Smooth muscle cell of the brain vasculature (primary cell): ENCODE measurements at places on chromosomes 11 and 22.

GRCh38 chr22:43821606-43822425 lies 9.7 kb upstream of the EFCAB6 start:
- DNase-seq, result no peak

GRCh38 chr11:118921121-118921928 lies 4.4 kb downstream of the BCL9L start:
- DNase-seq, result no peak

GRCh38 chr11:9752091-9752490 lies 88.2 kb downstream of the SWAP70 start:
- no peak for DNase-seq

- no peak for DNase-seq
Observed at GRCh38 chr11:92916299-92916698, 53.2 kb upstream of the MTNR1B start.

DNA sequence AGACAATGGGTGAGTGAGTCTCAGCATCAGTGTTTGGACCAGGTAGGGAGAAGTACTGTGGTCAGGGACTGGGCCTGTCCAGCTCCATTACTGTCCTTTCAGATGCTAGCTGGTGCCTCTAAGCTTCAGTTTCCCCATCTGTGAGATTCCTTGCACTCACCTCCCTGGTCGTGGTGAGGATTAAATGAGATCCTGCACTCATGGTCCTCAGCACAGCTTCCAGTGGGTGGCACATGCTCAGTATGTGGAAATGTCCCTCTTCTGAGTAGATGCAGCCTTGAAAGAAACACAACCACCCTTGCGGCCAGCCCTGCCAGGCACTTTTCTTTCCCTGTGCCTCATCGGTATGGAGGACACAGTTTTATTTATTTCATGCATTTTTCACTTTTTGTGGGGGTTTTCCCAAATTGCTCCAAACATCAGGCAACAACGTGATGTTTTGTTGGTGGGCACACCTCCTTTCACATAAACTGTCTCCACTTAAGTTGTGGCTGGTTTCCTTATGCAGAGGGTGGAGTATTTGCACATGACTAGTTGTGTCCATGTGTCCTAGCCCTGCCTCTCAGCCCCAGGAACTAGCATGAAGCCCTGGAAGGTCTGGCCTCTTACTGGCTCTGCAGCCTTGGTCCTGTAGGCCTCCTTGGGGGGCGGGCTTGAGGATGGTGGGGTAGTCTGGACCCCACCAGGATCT lies 1.1 kb downstream of the LZTR1 start:
- no peak for DNase-seq

DNA sequence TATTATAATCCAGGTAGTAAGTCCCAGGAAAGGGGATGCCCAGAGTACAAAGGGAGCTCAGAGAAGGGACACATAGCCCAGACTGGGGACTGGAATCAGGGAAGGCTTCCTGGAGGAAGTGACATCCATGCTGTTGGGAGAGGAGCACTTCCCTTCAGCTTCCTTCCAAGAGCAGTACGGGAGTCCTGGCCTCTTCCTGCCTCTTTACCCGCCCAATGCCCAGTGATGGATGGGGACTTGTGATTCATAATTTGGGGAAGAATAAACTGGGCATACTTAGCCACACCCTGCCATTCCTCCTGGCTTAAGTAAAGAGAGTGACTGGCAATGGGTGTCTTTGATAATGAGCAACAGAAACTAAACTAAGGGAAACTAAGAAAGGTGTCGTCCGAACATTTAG lies 11.5 kb downstream of the C11orf91 start:
- no peak for DNase-seq

DNA sequence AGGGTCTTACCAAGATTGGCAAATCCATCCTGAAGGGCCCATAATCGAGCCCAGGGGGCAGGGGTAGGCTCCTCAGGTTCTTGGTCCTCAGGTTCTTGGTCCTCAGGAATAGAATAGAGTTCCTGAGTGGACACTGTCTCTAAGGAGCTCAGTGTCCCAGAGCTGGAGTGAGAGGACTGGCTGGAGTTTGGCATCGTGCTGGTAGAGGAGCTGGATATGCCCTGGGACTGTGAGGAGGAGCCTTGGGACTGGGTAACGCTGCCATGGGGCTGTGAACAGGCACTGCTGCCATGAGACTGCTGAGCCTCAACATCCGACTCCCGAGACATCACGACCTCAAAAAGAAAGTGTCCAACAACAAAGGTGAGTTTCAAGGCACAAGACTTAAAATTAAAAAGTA lies 7.2 kb downstream of the CHEK2 start:
- no peak for DNase-seq

GRCh38 chr11:4851033-4851432 lies 2.0 kb upstream of the OR51S1 start:
- DNase-seq, result no peak

DNA sequence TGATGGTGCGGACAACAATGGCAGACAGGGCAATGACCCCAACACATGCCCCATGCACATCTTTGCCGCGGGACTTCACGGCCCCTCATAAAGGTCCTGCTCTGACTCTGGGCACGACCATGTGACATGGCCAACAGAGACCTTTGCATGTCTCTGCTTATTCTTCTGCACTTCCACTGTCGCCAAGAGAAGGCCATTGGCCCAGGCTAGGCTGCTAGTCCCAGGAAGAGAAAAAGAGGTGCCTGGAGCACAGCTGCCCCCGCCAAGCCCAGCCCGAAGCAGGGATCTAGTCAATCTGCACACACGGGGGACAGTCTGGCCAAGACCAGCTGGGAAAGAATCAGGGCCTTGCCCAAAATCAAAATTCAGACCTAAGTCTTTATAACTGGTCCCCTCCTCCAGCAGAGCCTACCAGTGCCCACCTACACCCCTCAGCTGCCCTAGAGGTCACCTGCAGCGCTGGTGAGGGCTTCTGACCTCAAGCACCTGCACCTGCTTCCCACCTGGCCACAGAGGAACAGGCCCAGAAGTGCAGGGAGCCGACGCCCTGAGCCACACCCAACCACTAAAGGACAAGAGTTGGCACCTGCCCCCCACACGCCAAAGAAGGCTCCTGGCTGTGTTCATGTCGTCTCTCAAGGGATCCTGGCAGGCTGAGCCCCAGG lies 8.1 kb downstream of the SULT4A1 start:
- no peak for DNase-seq

DNA sequence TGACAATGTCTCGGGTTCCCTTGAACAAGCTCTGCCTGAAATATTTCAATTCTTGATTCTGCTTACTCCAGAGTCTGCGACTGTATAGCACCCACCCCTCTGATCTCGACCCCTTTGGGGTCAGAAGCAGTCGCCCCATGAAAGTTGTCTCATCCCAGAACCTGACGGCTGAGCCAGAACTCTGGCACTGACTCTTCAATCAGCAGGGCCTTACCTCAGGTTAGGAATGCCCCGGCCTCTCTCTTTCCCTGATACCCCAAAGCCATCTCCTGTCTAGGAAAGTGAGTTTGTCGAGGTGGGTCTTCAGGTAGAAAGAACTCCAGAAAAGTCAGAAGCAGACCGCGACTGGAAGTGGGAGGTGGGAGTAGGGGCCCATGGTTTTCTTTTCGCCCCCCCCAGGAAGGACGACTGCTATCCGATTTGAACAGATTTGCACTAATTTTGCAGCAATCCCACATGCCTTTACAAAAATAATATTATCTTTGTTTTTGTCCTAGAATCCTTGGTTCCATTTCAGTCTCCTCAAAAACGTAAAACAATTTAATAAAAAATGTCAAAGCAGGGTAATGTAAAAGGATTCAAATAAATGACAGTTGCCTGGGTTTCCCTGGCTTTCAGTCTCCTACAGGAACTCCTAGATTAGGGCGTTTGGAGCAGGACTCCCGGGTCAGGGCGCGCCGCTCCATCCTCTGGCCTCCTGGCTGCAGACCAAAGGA lies 898 bp upstream of the ROBO3 start:
- DNase-seq, result no peak

DNA sequence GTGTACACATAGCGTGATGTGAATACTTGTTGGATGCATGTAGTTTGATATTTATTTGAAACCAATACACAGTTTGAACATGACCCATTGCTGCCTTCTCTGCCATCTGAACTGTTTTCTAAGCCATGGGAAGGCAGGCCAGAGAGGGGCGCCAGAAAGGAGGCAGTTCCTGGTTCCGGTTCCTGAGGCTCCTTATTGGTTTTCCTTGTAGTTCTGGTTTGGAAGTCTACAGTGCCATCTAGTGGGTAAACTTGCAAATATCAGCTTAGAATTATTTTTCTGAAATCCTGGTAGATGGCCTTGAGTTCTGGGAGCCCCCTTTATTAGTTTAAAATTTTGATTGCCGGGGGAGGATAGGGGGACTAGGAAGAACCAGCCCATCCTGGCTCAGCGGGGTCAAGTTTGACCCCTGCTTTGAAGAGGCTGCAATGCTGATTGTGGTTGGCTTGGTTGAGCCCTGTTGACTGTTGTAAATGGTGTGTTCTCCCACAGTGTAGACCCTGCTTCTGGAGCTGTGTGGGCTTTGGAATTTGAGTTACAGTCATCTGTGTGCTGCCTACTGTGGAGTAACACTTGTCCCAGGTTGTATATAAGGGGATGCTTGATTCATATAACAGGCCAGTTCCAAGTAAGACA lies 48.4 kb downstream of the GRAMD1B start:
- peak; percentile 68 for DNase-seq

GRCh38 chr22:21000987-21001600 lies 824 bp downstream of the THAP7 start:
- no peak for DNase-seq

DNA sequence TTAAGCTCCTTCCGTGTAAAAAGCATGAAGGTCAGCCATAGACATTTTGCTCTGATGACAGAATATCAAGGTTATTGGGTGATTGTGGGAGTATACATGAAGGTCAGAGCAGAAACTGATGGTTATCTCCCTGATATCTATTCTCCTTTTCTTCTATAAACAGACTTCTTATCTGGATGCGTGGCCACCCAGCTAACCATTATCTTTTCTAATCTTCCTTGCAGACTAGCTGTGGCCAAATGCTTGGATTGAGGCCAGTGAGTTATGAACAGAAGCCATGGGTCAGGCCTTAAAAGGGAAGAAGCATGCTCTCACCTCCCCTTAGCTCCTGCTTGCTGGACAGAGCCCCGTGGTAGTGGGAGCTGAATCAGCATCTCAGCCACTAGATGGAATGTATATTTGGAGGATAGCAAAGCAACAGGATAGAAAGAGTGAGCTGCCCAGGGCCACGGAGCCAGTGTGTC lies 31.3 kb upstream of the LRRC55 start:
- DNase-seq, result no peak

DNA sequence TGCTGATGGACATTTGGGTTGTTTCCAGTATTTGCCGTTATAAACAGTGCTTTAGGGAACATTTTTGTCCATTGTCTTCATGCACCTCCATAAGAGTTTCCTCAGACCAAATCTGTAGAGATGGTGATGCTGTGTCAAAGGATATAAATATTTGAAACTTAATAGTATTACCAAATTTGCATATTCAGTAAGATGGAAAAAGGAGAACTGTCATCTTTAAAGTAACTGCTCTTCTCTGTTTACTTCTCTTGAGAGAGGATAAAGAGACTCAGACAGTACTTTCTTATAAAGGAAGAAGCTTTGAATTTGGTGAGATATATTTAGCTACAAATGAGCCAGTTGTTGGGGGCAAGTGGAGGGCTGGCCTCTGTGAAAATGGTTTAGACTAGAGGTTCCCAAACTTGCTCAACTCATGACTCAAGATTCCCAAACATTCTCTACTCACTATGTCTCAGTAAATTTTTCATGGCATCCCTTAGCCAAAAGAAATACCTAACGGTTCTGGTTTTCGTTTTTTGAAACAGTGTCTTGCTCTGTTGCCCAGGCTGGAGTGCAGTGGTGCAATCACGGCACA lies 26.2 kb downstream of the SHISA8 start:
- DNase-seq, result no peak

- DNase-seq, result peak; percentile 59
Observed at GRCh38 chr11:75214411-75214821, 26.2 kb upstream of the TPBGL start.

- DNase-seq, result no peak
Observed at GRCh38 chr11:114977651-114978050, 299.3 kb downstream of the NXPE2 start.

GRCh38 chr22:30104501-30105156 lies 24.4 kb downstream of the HORMAD2 start:
- no peak for DNase-seq

- DNase-seq, result no peak
Observed at GRCh38 chr11:33317662-33318061, 60.5 kb downstream of the HIPK3 start.

DNA sequence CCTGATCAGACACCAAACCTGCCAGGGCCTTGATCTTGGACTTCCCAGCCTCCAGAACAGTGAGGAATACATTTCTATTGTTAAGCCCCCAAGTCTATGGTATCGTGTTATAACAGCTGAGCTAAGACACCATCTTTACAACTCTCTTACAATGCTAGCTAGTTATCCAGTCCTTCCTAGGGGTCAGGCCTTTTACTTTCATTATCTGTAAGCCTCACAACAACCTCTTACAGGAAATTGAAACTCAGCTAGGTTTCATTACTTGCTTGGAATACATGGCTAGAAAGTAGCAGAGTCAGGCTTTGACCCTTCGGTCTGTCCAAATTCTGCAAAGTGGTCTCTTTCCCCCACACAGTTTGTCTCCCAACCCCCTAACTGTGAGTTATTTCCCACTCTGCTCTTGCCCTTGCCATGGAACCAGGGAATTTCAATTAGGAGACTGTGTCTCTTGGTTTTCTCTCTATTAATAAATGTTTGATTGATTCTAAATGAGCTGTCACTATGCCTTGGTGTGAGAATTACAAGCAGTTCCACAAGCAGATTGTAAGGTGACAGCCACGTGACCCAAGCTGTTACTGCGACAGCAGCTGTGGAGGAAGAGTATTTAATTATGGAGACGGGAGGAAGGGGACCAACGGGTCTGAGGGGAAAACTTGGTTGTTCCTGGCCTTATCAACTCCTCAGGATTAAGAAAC lies 38.4 kb upstream of the CLMP start:
- no peak for DNase-seq

DNA sequence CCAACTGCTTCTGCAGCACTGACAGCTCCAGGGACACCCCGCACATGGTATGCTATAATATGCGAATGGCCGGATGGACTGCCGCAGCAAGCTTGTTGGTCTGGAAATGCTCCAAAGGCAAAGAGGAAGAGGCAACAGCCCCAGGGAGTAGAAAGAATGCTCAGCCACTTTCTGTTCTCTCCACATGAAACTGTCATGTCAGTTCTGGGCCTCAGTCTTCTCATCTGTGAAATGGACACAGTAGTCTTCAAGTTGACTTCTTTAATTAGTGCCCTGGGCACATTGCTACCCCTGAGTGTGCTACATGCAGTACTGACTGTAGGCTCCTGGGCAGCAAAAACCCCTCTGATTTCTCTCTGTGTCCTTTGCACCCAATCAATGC lies 19.9 kb downstream of the IL10RA start:
- DNase-seq, result no peak

DNA sequence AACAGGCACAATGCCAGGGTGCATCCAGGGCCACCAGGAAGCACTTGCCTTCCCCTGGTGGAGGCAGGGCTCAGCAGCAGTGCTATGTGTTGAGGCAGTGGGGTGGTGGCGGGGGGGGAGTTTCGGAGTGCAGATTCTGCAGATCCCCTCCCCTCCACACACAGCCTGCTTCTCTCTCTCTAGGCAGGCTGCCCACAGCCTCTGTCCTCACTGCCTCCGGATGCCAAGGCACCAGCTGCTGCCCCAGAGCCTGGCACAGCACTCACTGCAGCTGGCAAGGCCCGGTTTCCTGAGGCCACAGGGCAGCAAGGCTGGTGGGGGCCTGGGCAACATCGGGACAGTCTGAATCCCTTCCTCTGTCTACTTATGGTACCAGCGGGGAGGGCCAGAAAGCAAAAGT lies 35.8 kb downstream of the NRXN2 start:
- DNase-seq, result no peak

- no peak for DNase-seq
Observed at GRCh38 chr11:12834166-12834565, 159.9 kb downstream of the TEAD1 start.

GRCh38 chr11:65537620-65538231 lies 12.8 kb downstream of the SCYL1 start:
- no peak for DNase-seq
